ENCODE measurements at places on chromosomes 6 and 20. TPM values are rescaled to one million over a fixed set of nuclear protein-coding genes. Genes with fewer than 3 reads are reported as not detected.

- no peak overlapping the region for H3K27ac ChIP-seq
- no peaks in the 10 kb centered on the region for H3K36me3 ChIP-seq
- H3K27me3 ChIP-seq: no peaks in the 10 kb centered on the region
Observed at GRCh38 chr6:12348530-12349511, 58.7 kb downstream of the EDN1 start.

DNA sequence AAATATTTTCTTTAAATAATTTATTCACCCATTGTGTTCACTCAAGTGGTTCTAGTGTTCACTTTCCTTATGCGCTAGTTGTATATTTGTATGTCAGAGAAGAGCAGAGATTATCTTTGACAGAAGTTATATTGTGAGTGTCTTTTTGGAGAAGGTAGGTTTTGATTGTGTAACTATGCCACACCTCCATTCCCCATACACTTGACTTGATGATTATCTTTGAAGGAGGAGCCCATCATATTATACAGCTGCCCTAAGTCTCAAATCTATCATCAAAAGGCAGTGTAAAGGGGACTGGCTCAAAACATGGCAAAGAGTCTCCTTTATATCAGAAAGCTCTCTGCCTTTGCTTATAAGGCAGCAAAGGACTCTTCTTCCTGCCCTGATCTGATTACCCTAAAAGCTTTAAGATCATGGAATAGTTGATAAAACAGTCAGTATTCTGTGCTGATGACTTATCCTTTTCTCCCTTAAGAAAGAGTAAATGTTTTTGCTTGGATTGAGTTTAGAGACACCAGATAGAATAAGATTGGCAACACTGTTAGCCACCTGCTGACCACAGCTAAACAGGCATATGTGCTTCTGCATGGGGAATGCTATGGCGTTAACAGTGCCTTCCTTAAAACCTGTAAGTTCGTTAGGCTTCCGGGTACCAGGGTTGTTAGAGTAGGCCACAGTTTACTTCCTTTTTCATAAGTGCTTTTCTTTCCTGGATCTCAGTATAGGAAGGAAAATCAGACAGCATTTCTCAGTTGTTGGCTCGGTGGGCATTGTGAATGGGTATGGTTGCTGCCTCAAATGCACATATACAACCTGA, 22.6 kb downstream of the TOP1 start:
- peaks cover 62% of the 10 kb centered on the region for H3K4me1 ChIP-seq
- no peaks in the 10 kb centered on the region for H3K36me3 ChIP-seq
- H3K27ac ChIP-seq: no peak overlapping the region
- no peak overlapping the region for H3K4me3 ChIP-seq
- no peak for DNase-seq
- H3K27me3 ChIP-seq: no peaks in the 10 kb centered on the region

GRCh38 chr20:53312957-53313356, 280.7 kb downstream of the ZNF217 start:
- H3K4me3 ChIP-seq: no peak overlapping the region
- no peaks in the 10 kb centered on the region for H3K27me3 ChIP-seq
- peaks cover 36% of the 10 kb centered on the region for H3K4me1 ChIP-seq
- H3K36me3 ChIP-seq: no peaks in the 10 kb centered on the region
- DNase-seq: no peak

Gene EDN1
- 2.9 TPM for total RNA-seq

Gene APOM
- total RNA-seq: 2.6 TPM

Measured in neural progenitor cell (in vitro differentiated cells).